ENCODE measurements at places on chromosomes 11 and 22.

- no peak for DNase-seq
Observed at GRCh38 chr11:119432484-119433357, 9.7 kb upstream of the THY1 start.

DNA sequence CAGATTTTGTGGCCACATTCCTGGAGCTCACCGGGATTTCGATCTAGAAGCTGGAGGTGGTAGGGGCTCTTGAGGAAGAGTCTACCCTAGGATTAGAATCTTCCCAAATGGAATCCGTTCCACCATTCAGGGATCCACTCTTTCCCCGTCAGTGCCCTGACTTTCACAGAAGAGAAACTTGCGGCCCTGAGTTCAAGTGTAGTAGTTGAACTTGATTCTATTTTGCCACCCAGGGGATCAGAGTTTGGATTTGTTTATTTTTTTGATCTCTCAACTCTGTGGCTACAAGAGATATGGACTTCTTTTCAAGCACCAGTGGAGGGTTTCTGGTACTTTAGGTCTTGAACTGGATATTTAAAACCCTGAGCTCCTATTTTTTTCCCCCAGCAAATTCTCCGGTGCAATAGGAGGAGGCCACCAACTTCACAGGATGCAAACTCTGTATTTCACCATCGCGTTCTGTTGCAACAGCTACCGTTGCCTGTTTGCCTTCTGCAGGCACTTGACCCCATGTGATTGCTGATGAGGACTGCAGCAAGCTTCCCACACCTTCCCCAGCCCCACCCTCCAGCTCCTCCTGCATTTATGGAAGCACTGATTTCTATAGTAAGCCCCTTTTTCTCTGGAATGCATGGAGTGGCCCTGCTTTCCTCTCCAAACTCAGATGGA lies 14.8 kb upstream of the MRGPRF start:
- no peak for DNase-seq

- DNase-seq, result no peak
Observed at GRCh38 chr22:37996079-37996478, 11.7 kb upstream of the SOX10 start.

DNA sequence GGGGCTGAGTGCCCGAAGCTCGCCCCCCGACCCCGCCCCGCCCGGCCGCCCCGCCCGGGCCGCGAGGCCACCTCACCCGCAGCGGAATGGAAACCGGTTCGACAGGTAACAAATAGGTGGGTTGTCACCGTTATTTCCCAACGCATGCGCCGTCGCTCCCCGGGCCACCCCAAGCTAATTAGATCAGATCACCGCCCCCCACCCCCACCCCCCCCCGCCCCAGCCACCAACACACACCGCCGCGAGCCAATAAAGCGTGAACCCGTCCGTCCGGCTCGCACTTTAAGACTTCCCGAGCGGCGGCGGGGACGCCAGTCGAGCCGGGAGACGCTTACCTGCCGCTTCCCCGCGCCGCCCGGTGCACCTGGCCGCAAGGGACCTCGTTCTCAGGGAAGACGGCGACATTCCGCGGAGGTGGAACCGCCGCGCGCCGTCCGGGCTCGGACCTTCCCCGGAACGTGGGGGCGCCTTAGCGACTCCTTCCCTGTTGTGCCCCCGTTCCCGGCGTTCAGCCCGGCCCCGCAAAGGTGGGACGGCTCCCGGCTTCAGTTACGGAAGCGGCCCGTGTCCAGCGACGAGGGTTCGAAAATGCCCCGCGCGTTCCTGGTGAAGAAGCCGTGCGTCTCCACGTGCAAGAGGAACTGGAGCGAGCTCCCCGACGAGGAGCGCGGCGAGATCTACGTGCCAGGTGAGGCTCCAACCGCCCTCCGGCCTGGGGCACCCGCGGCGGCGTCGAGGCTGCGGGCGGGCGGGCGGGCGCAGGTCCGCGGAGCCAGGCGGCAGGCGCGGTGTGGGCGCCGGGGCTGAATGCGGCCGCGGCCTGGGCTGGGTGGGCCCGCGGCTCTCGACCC lies at the start of gene OVOL1:
OVOL1 (plus strand) TSS at position 278 of the 851 bp plus-strand sequence; CDS start at position 589, 311 bp downstream.
- DNase-seq, result no peak

GRCh38 chr11:128324051-128324481 lies 263.3 kb downstream of the ETS1 start:
- no peak for DNase-seq

- DNase-seq, result no peak
Observed at GRCh38 chr11:66006891-66007176, 4.5 kb downstream of the BANF1 start.

GRCh38 chr11:32931606-32932005 lies 39.0 kb downstream of the QSER1 start:
- DNase-seq, result no peak

DNA sequence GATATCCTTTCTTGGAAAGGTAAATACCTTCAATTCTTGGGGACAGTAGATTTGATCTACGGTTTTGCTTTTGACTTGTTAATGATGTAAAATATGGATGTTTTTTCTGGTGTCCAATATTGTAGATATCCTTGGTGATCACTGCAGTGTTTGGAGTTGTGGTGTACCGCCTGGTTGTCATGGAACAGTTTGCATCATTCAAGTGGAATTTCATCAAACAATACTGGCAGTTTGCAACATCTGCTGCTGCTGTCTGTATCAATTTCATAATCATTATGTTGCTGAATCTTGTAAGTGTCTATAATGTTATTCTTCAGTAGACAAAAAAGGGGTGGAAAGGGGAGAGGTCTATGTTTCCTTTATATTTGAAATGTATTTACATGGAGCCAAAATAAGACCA lies 27.4 kb upstream of the MUC15 start:
- DNase-seq, result no peak

GRCh38 chr11:75477614-75477935 lies 44.6 kb upstream of the KLHL35 start:
- DNase-seq, result no peak

GRCh38 chr11:42043312-42043711 lies 583.9 kb upstream of the LRRC4C start:
- no peak for DNase-seq

DNA sequence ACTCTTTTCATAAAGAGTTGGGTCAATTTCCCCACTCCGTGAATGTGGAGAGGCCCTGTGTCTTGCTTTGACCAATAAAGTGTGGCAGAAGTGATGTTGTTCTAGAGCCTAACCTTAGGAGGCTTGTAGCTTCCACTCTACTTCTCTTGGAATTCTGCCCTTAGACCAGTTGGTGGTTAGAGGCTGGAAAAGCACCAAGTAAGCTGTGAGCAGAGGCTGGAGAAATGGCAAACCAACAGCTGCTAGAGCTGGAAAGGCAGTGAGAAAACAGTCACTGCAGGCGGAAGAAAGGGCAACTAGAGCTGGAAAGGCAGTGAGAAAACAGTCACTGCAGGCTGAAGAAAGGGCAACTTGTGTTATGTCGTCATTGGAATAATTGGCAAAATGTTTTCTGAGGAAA lies 29.8 kb upstream of the MSANTD2 start:
- DNase-seq, result no peak

- no peak for DNase-seq
Observed at GRCh38 chr11:128174465-128175291, 412.7 kb downstream of the ETS1 start.

GRCh38 chr11:27696961-27697360 lies 3.3 kb downstream of the BDNF start:
- no peak for DNase-seq

DNA sequence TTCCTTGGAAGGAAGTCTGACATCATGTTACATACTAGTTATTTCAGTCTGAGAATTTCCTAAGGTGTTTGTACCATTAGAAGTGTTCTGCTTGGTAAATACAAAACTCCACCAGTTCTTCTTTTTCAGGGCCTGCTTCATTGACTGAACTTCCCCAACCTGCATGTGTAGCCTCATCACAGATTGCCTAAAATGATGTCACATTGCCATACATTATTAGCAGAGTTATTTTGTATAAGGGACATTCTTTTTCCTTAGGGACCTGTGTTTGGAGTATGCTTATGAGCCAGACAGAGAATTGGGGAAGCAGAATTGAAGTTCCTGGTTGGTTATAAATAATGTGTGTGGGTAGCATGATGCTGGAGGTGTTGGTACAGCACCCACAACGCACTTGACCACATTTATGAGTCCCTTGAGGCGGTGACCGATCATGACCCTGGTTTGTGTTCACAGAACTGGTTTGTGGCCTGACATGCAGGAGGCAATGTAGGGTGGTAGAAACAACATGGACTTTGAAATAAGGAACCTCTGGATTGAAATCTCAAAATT lies 16.4 kb upstream of the MMP7 start:
- no peak for DNase-seq

- peak; percentile 52 for DNase-seq
Observed at GRCh38 chr11:72191961-72192381, at the start of gene FOLR1. Gene FOLR1 (plus strand): TSS chr11:72192140. CDS start chr11:72192174, 34 bp downstream.

GRCh38 chr11:30089921-30090320 lies 73.1 kb upstream of the KCNA4 start:
- no peak for DNase-seq

DNA sequence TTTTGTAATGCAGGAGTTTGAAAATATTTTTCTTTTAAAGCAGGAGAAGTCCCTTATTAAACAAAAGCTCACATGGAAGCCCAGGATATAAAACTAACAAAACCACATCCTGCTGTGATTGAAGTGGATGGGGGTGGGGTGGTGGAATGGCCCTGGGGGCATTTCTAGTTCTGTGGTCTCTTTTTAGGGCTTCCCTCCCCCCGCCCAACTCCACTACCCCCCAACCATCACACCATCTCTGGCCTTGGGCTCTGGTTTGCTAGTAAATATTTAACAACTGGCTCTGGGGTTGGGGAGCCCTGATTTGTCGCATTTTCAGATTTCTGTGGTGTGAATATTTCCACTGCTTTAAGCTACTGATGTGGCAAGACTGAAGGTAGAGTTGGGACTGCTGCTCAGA lies 279.6 kb upstream of the PLET1 start:
- no peak for DNase-seq

All from coronary artery (tissue), 2 donors.